GOT3 (cell line): ENCODE measurements at places on chromosomes 2 and 18.

GRCh38 chr2:187689372-187689771 is 135.1 kb upstream of the TFPI start:
- DNase-seq = no peak

GRCh38 chr2:120740375-120740764 is 4.7 kb downstream of the GLI2 start:
- no peak for DNase-seq

- DNase-seq = no peak
Observed at GRCh38 chr18:71529703-71530303, 1014.3 kb downstream of the CBLN2 start.

GRCh38 chr18:44850001-44850400 is 169.3 kb downstream of the SETBP1 start:
- DNase-seq = no peak

GRCh38 chr2:121825003-121825950 is 69.8 kb downstream of the TSN start:
- no peak for DNase-seq

DNA sequence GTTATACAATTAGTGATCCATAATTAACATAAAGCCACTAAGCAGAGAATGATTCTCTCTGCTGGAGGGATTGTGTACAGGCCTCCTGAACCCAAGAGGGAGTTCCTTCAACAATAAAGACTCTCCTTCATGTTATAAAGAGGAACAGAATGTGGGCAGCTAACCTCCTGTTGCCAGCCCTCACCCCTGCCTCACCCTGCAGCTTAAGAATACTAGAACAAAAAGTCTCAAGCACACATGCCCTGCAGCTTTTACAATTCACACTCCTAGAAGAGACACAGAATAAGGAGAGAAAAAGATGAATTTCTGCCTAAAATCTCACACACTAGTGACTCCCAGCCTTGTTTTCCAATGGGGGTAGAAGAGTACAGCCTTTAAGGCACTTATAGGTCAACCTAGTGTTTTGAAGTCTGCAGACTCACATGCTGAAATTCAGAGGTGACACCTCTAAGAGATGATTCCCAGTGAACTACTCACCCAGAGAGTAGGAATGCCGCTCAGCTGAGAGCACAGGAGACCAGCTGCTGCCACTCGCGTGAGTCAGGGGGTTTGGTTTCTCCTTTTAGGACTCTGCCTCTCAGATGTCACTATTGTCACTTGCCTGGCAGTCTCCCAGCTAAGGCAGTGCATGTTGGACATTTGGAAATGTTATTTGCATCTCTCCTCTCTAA is 32.5 kb upstream of the IL1RL1 start:
- no peak for DNase-seq
